ENCODE measurements at places on chromosomes 6 and 20.

- peak; percentile 34 for DNase-seq
Measured at GRCh38 chr20:45933266-45934045, 1.0 kb upstream of the PCIF1 start.

- DNase-seq = no peak
Measured at GRCh38 chr20:14454296-14454695, 116.9 kb upstream of the FLRT3 start.

DNA sequence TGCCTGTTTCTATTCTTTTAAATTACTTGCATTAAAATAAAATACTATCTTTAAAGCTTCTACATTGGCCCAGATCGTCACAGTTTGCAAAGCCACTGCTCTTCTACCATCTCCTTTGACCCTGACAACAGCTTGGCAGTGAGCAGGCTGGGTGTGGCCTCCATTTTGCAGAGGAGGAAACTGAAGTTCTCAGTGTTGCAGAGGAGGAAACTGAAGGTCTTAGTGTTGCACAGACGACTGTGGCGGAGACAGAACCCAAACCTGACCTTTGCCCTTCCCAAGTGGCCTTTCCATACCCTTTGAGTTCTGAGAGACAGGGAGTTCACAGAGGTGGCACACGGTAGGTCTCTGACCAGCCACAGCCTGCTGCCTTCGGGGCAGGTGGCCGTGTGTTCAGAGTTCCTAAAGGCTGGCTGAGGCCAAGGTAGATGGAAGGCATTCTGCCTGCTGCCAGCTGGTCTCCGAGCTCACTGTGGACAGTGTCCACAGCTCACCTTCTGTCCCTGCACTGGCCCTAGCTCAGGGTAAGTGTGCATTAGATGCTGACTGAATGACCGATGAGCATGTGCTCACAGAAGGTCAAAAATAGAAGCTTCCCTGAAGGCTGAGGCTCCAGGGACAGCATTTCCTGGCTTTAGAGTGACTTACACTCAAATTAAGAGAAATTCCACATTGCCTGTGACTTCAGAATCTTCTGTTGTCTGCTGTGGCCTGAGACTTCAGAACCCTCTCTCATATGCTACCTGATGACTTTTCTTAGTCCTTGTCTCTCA, 113.5 kb upstream of the SLC24A3 start:
- DNase-seq = no peak

DNA sequence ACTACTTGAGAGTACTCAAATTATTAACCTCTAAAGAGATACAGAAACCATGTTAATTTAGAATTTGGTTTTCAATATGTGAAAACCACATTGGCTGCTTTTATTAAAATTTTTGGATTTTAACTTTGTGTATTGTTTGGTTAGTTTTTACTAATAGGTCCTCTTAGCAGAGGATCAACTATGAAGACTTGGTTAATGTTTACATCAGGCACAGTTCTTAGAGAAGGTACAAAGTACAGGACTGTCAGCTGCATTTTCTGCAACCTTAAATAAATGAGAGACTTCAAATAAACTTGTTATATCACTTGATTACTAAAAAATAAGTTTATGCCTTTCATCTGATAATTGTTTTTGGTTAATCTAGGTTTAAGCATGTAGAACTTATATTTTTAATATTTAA, 89.1 kb downstream of the PHF3 start:
- DNase-seq = no peak

DNA sequence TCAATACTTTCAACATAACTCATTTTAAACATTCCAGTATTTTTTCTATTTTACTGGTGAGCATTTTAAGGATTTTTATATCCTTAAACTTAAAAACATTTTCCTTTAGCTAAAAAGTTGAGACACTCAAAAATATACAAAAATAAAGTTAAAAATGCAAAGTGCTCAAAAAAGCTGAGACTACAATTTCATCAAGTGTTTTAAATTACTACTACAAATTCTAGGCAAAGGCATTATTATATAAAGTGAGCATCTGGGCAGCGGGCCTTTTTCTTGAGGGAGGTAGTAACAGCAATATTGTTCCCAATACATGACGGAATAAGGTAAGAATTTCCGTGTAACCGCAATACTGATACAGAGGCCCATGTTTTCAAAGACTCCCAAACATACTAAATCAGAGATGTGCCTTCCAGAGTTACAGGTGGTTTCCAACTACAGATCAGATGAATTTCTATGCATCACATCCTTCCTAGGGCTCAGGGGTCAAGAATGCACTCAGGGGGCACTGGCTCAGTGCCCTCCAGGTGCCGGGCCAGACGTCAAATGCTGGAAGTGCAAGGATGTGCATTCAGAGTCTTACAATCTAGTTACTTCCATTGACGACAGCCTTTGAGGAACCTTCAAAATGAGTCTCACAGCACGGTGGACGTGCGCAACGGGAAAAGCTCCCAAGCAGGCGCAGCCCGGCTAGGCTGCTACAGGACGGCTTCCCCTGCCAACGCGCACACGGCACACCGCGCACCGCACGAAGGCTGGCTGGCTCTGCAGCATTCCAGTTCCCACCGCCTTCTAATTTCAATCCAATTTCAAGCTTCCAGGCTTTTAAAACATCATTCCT, 1.7 kb downstream of the PHF10 start:
- DNase-seq = peak; percentile 20

- DNase-seq = no peak
Measured at GRCh38 chr6:34273242-34273805, 24.5 kb upstream of the SMIM29 start.

DNA sequence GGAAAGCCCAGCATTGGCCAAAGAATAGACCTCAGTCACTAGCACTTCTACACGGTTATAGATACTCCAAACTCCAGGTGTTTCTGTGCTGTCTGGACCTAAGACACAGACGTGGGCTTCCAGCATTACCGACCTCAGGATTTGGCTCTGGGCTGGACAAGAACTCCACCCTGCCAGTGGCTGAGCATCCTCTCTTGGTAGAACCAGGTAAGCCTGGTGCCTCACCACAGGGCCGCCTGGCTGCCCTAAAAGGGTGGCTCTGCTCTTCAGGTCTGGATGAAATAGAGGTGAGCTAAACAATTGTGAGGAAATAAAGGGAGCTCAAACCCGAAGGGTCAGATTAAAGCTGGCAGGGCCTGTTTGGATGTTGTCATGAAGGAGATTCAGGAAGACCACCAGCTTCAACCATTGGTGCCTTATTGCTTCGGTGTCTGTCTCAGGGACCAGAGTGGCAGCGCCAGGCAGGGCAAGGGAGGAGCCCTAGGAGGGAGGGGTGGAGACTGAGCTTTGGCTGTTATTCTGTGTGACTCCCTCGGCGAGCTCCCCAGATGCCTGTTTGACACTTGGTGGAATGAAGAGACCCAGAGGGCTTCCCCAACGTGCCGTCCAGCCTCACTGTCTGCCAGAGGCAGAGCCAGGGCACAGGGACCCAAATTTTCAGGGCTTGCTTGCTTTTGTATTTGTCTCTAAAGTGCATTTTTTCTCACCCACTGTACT, 8.6 kb downstream of the SYNDIG1 start:
- no peak for DNase-seq

GRCh38 chr6:130366107-130367005, 539 bp downstream of the TMEM200A start:
- DNase-seq = peak; percentile 13

DNA sequence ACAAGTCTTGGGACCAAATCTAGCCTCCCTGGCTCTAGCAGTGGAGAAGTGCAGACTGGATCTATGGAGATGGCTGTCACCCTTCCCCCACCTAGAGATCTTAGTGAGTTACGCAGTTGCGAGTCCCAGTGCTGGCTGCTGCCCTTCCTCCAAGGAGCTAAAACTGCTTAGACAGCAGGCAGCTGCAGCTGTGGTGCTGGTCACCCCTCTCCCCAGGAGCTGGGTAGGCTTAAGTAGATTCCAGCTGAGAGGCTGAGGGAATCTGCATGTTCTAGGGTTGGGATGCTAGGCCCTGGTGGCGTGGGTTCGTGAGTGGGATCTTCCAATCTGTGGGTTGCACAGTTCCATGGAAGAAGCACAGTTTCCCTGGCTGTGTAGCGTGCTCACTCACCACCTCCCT, 120.2 kb downstream of the SLC35B3 start:
- no peak for DNase-seq

- no peak for DNase-seq
Measured at GRCh38 chr6:148370176-148370575, 27.5 kb downstream of the SASH1 start.

DNA sequence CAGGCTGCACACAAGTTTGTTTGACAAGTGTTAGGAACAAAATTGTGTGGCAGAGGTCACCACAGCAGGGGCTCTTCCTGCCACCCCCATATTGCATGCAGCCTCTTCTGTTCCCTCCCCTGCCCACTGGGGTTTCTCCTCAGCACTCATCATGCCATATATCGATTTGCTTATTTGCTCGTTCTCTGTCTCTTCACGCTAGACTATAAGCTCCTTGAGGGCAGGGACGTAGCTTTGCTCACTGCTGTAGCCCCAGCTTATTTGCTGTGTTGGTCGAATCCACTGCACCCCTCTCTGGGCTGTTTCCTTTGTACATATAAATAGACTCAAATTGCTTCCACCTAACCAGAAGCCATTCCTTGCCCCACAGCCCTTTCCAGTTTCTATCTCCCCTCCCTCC, 19.6 kb downstream of the MAS1 start:
- DNase-seq = no peak

DNA sequence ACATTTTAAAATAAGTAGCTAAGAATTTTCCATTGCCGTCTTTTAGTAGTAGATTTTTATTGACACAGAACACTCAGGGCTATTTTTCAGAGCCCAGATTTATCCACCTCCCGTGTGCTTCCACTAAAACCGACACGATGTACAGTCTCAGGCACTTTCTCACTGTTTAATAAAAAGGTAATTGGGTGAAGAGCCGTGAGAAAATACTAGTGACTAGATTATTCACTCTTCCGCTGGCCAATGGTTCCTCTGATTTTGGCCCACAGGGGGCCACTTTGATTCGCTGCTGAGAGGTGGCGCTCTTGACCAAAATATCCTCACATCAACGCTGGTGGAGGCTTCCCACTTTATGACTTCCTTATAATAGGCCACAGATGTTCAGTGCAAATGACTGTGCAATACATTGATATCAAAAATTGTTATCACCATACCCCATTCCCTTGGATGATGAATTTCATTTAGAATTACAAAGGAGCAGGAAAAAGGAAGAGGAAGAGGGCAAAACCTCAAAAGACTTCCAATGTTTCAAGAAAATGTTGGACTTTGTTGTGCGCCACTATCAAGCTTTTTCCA, 12.3 kb upstream of the HDDC2 start:
- peak; percentile 30 for DNase-seq

GRCh38 chr20:46154305-46154704, 36.2 kb downstream of the CD40 start:
- no peak for DNase-seq

GRCh38 chr6:78538002-78538401, 329.3 kb upstream of the IRAK1BP1 start:
- no peak for DNase-seq

GRCh38 chr6:90000864-90001731, 106.8 kb downstream of the GJA10 start:
- no peak for DNase-seq

DNA sequence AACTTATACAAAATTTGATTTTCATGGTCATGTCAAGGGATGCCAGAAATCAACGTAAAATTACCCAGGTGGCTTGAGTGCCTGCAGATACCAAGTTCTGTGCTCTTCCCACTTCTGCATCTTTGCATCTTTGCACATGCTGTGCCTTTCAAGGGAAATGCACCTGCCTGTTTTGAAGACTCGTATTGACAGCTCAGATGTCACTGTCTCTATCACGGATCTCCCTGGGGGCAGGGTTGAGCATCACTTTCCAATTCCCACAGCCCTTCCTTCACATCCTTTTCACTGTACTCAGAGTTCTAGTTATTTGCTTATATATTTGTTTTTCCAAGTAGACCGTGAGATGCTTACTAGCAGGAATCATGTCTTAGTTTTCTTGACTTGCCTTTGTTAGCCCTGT, 274.2 kb downstream of the CDH26 start:
- DNase-seq = no peak

GRCh38 chr6:64724091-64724490, 982.9 kb downstream of the EYS start:
- DNase-seq = no peak

- DNase-seq = no peak
Measured at GRCh38 chr20:20492521-20493332, 124.8 kb downstream of the INSM1 start.

DNA sequence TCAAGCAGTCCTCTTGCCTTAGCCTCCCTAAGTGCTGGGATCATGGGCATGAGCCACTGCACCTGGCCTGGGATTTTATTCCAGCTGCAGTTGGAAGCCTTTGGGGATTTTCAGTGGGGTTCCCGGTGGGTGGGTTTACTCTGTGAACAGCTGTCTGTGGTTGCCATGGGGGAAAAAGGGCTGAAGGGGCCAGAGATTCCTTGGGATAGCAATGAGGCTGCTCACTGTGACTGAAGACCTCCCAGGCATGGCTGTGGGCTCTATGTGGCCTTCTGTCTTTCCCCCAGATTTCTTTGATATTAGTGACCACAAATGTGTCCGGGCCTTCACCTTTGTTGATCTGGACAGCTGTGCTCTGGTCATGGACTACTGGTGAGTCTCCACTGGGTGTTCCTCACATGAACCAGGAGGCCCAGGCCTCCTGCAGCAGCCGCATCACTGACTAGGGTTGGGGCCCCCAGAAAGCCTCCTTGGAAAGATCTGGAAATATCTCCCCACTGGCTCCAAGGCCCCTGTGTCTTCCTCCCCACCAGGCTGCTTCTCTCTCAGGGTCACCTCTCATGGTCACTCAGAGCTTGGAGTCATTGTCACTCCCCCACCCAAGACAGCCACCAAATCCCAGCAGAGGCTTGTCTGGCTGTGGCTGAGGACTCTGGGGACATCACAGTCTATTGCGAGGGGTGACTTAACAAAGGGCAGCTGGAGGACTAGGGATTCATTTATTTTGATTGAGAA, 33.4 kb downstream of the EFCAB8 start:
- no peak for DNase-seq

DNA sequence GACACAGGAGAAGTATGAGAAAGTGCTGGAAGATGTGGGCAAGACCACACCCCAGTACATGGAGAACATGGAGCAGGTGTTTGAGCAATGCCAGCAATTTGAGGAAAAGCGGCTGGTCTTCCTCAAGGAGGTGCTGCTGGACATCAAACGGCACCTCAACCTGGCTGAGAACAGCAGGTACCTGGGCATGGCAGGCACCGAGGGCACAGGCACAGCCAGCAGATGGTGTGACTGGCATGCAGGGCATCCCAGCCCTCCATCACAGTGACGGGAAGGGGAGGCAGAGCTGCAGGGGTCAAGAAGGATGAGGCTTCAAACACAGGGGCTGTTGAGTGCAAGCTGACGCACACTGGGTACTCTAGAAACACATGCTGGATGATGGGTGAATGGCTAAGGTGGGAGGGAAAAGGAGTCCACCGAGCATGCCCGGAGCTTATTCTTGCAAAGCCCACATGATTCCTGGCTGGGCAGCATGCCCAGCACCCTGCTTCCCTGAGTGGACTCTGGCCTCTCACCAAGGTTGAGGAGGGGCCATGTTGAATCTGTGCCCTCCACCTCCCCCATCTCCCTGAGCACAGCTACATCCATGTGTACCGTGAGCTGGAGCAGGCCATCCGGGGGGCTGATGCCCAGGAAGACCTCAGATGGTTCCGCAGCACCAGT, 26.3 kb downstream of the SPDEF start:
- no peak for DNase-seq

- DNase-seq = peak; percentile 55
Measured at GRCh38 chr6:139135578-139136545, 982 bp downstream of the HECA start.

All from memory B cell (primary cell).